Activated T-cell treated with anti-CD3 and anti-CD28 coated beads, Interleukin-2, amount 50 U/mL, for 4 hours (primary cell): ENCODE measurements at places on chromosomes 7 and 10.

GRCh38 chr7:103851357-103851756, 138.1 kb downstream of the RELN start:
- no peak for DNase-seq

- no peak for DNase-seq
Measured at GRCh38 chr7:6260291-6261187, 11.9 kb downstream of the CYTH3 start.

- no peak for DNase-seq
Measured at GRCh38 chr10:60123172-60123571, 216.8 kb upstream of the CCDC6 start.

- DNase-seq: no peak
Measured at GRCh38 chr10:77176232-77176631, 461.4 kb downstream of the KCNMA1 start.

GRCh38 chr10:75229971-75230370, 5.8 kb downstream of the COMTD1 start:
- no peak for DNase-seq

GRCh38 chr7:38198366-38198765, 20.3 kb downstream of the STARD3NL start:
- DNase-seq: no peak

GRCh38 chr10:83908506-83908905, 230.8 kb upstream of the GHITM start:
- no peak for DNase-seq

GRCh38 chr7:49644396-49645166, 128.9 kb upstream of the VWC2 start:
- DNase-seq: no peak

GRCh38 chr7:4188651-4189050, 493.4 kb upstream of the FOXK1 start:
- no peak for DNase-seq

DNA sequence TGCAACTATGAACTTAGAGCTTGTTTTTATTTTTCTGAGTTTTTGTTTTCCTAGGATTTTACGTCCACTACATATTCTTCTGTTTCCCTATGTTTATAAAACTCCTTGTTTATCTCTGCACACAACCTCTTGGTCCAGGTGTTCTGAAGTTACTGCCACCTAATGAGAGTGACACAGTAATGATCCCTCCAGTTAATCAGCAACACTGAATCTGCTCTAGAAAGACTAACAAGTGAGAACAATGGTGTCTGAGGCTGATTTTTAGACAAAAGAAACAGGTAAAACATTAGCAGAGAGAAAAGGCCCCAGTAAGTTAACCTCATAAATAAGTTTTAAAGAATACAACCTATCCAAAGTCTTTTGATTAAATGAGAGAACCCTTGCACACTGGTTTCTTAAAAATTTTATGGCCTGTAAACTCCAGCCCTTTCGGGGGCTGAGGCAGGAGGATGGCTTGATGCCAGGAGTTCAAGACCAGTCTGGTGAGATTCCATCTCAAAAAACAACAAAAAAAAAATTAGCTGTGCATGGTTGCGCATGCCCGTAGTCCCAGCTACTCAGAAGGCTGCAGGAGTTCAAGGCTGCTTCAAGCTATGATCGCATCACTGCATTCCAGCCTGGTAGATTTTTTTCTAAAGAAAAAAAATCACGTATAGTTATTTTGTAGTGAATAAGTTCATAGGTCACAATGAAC, 397.6 kb downstream of the MAGI2 start:
- DNase-seq: no peak

DNA sequence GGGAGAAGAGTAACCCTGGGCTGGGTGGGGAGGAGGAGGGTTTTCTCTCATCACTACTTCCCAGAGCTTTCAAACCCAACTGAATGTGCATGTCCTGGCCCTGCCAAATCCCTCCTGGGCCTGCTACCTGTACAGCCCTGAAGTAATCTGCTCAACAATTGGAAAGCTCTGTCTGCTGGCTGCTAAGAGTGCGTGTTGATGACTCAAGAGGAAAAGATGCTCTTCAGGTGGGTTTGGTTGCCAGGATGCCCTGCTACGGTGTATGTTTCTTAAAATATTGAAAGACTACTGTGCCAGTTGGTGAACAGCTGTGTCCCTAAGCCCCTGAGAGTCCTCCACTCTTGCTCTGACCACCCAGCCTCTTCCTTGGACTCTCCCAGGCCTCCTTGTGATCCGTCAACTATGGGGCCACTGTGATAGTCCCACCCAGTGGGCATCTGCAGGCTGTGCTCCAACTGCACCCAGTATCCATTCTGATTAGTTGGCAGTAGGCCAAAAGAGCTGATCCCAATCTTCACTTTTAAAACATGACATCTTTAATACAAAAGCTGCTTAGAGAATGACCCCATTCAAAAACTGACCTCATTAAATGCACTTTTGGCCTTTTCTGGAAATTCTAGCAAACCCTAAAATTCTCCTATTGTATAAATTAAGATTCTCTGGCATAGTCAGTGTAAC, 85.6 kb downstream of the AOAH start:
- DNase-seq: no peak

DNA sequence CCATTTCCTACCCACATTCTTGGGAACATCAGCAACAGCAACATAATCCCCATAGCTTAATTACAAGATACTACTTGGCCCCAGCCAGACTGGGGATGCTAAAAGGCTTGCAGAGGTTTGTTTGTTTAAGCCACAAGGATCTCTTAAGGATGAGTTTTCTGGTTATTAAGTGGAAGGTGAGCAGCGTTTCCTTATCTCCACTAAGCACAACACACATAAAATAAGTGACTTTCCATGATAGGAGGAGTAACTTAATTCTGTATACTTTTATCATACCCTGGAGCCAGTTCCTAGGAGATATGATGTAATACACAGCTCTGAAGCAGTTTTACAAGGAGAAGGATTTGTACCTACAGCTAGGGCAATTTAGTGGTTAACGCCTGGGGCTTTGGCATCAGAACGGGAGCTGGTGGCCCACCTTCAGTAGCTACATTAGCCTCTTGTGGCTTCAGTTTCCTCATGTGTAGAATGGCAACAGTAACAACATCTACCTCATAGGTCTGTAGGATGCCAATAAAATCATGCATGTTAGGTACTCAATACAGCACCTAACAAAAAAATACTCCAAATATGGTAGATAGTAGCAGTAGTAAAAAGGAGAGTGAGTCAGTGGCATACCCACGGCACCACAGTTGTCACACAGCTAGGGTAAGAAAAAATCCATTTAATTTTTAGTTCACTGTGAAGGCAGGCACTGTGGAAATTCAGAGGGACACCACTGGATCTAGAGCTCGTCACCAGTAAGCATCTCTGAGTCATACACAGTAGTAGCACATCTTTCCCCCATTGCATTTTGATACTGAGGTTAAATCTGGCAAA, 55.2 kb downstream of the DOCK4 start:
- DNase-seq: no peak

GRCh38 chr10:59779756-59780533, 26.7 kb upstream of the MRLN start:
- DNase-seq: no peak

DNA sequence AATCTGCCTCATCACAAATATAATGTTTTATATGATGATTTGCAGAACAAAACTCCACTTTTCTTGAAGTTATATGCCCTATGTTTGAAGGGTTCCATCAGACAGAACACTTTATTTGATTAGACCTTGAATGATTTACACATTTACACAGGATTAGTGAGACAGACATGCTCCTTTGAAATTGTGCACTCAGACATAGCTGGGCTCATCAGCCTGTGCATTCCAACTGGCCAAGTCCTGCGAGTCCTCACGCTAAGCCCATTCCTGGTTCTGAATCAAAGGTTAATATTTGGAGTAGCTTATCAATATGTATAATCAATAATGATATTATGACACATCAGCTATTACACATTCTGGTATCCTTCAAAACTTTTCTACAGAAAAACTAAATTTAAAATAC, 173.6 kb downstream of the MBL2 start:
- no peak for DNase-seq

- DNase-seq: no peak
Measured at GRCh38 chr10:44922021-44922420, 10.9 kb downstream of the TMEM72 start.

DNA sequence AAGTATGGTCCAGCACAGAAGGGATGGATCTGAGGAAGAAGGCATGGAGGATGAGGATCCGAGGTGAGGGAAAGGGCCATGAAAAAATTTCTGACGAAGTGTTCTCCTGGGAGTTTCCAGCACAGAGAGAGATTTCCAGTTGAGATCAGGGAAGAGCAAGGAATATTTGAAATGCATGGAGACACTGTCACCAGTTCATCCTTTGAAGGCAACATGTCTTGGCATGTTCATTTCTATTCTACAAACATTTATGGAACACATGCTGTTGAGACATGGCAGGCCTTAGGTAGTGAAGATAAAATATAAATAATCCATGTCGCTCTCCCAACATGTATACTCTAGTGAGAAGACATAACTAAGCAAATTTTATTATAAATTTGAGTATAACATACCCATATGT, 234.0 kb upstream of the TCF7L2 start:
- no peak for DNase-seq

DNA sequence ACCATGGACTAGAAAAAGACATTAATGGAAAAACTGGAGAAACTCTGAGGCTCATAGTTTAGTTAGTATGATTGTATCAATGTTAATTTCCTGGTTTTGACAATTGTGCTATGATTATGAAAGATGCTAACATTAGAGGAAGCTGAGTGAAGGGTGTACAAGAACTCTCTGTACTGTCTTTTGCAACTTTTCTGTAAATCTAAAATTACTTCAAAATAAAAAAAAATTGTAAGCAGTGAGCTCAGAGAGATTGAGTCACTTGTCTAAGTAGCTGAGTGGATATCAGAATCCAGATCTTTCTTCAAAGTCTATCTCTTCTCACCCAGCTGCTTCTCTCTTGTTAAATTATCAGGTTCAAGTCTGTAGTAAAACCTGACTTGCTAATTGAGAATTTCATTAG, 181.1 kb downstream of the PLCE1 start:
- no peak for DNase-seq

GRCh38 chr10:34205452-34205851, 609.6 kb downstream of the PARD3 start:
- no peak for DNase-seq

DNA sequence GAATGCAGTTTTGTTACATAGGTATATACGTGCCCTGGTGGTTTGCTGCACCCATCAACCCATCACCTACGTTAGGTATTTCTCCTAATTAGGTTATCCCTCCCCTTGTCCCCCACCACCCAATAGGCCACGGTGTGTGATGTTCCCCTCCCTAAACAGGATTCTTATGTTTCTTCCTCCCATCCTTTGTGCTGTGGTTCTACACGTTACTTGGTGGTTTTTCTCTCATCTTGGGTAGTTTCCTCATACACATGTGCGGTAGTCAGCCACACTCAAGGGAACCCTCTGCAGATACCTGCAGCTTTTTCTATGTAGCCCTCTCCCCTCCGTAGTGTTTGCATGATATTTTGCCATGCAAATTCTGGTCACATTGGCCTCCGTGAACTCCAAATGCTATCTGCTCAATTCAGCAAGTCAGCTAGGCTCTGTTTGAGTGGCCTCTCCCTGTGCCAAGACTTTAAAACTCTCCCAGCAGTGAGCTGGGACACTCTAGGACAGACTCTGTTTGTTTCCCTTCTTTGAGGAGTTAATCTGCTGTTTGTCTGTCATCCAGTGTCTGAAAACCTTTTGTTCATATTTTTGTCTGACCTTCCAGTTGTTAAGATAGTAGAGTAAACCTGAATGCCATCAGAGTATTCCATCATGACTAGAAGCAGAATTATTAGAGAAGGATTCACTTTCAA, 41.0 kb downstream of the RABGEF1 start:
- DNase-seq: no peak

GRCh38 chr10:132732518-132732917, 53.4 kb downstream of the NKX6-2 start:
- no peak for DNase-seq

DNA sequence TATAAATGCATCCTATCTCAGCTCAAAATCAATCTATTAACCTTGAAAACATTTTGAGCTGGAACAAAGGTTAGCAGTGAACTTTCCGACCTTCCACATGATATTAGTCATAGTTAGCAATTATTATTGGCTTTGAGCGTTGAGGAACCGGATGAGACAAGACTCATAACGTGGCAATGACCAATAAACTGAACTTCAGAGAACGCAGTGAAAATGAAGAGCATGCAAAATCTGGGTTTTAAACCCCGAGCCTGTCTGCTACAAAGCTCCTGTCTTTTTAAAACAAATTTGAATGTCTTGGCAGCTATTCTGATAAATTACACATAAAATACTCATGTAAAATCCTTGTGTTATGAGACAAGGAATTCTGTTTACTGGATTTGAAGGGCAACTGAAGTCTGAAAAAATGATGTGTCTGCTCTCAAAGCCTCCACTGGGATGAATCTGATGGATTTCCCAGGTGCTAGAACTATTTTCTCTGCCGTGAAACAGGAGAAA, 74.7 kb upstream of the ITGB1 start:
- DNase-seq: no peak

DNA sequence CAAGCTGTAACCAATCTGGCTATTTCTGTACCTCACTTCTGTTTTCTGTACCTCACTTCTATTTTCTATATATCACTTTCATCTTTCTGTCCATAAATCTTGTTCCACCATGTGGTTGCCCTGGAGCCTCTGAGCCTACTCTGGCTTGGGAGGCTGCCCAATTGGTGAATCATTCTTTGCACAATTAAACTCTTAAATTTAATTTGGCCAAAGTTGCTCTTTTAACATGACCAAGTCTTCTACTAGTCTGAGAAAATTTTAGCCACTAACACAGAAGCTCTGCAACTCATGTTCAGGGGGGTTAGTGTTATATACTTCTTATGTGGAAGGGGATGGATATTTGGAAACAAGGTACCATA, 503.5 kb downstream of the KIF20B start:
- no peak for DNase-seq

- DNase-seq: no peak
Measured at GRCh38 chr7:22900784-22901183, 78.1 kb upstream of the TOMM7 start.

DNA sequence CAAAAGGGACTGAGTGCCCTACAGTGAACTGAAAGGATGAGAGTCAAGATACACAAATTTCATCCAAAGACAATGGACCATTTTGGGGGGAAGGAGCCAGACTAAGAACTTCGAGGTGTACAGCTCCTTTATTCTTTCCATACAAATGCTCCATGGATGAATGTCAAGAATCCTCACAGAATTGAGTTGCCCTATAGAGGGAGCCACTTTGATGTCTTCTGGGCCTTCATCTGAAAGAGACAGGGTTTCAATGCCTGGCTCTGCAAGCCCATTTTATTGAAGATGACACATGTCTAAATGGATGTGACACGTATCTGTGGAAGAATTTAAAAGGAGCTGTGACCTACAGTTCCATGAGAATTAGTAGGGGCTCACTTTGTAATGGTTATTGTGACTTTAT, 32.0 kb upstream of the NRG3 start:
- DNase-seq: no peak

DNA sequence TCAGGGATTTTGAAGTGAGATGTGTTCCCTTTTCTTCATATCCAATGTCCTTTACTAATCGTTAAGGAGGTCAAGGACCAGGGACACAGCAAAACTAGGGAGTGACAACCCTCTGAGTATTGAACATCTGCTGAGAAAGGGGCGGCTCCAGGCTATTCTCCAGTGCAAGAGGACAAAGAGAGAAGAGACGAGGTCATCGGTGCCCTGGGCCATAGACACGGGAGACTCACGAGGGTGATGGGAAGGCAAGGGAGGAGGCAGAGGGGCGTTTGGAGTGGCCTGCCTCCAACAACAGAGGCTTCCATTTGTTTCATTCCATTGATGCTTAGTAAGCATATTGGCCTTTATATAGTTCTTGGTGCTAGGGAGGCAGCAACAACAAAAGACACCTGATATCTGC, 268.4 kb downstream of the CXCL12 start:
- no peak for DNase-seq

GRCh38 chr7:152594801-152595200, 81.1 kb downstream of the XRCC2 start:
- DNase-seq: no peak

- DNase-seq: no peak
Measured at GRCh38 chr7:7090460-7090859, 91.9 kb upstream of the C1GALT1 start.
